ENCODE measurements at places on chromosomes 4 and X.
A peak's percentile ranks its signal among the peaks of the same experiment; 100 is the strongest.

DNA sequence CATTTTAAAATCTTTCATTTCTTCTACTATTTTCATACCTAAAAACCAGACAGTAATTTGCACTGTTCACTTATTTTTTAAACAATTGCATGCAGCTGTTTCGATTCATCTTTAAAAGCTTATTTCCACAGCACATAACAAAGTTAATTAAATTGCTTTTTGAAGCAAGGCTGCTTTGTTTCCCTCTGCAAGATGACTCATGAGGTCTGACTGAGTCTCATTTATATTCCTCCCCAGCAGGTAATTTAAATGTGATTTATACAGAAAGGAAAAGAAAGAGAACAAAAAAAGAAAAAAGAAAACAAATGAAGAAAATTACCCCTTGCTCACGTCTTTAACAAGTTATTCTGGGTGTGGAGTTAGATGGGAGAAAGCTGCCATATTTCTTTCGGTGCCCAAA lies 22.8 kb downstream of the VMA21 start:
- no peak for DNase-seq

- no peak for DNase-seq
Observed at GRCh38 chr4:87337361-87337760, 14.7 kb upstream of the HSD17B13 start.

DNA sequence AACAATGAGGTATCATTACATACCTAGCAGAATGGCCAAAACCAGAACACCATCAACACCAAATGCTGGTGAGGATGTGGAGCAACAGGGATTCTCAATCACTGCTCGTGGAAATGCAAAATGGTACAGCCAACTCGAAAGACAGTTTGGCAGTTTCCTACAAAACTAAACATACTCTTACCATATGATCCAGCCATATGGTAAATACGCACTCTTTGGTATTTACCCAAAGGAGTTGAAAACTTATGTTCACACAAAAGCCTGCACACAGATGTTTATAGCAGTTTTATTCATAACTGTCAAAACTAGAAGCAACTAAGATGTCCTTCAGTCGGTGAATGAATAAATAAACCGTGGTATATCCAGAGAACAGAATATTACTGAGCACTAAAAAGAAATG lies 7.8 kb downstream of the CASP3 start:
- no peak for DNase-seq

DNA sequence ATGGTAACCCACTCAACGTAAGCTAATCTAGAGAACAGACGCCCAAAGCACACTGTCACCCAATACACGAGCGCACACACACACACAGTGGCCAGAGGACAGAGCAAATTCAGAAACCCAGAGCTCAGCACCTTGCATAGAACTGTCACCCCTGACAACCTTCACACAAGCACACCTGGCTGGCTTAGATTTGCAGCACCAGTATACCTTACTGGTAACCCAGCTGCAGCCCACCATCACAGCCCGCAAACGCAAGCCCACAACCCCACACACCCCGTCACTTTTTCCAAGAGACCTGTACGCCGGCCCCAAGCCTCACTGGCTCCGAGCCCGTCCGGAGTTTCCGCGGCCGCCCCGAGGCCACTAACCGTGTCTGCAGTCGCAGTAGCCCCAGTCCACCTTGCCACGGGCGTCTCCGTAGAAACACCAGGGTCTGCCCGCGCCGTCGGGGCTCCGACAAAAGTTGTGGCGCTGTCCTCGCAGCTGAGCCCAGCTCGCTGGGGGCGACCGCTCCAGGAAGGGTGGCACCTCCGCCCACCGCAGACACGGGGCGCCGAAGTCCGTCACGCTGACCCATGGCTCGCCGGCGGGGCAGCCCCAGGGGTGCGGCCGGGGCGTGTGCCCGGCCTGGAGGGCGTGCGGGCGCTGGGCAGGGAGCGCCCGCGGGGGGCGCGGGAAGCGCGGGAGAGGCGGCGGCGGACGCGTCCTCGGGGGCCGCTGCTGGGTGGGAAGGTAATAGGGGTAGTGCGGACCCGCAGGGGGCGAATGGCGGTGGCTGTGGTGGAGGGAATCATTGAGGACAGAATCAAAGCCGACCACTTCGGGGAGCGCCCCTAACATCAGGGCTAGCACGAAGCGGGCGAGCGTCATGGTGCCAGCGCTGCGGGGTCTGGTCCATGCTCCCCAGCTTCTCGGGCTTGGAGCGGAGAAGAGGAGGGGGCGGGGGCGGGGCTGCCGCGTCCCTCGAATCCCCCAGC lies 664 bp downstream of the PRSS12 start:
- peak; percentile 54 for DNase-seq

DNA sequence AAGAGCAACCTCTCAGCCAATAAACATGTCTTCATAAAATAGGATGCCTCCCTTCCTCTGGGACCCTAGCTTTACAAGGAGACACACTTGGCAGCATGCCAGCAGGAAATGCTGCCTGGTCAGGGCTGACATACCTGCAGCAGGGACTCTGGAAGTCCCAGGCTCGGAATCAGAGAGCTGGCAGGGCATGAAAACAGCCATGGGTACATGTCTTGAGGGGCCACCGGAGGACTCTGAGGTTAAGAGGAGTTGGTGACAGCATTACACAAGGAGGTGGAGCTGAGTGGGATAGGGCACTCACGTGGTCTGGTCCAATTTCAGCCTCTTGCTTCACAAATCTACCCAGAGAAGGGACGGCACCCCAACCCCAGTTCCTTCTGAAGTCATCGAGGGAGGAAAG lies 15.7 kb downstream of the MSX1 start:
- no peak for DNase-seq

- no peak for DNase-seq
Observed at GRCh38 chr4:147829401-147830101, 97.7 kb downstream of the ARHGAP10 start.

DNA sequence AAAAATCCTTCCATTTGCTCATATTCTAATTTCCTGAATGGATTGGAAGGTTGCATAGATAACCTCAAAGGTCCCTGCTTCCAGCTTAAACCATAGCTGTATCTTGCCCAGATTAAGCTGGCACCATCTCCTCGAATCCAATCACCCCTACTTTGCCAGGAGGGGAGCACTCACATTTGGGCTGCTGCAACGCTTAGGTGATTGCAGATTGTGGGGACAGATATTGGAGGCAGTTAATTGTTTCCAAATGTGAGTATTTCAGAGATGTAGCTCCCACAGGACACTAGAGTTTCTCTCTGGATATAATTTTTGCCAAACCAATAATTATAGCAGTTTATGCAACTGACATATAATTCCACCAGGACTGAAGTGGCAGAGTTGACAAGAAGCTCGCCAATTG lies 53.5 kb upstream of the ACSL1 start:
- no peak for DNase-seq

GRCh38 chrX:95764972-95765451 lies 919.6 kb upstream of the DIAPH2 start:
- DNase-seq: no peak

GRCh38 chrX:71558920-71559319 lies 19.3 kb upstream of the GCNA start:
- no peak for DNase-seq

GRCh38 chrX:33909836-33910235 lies 222.3 kb downstream of the FAM47A start:
- no peak for DNase-seq

- DNase-seq: no peak
Observed at GRCh38 chrX:17788956-17789562, 51.8 kb downstream of the SCML1 start.

DNA sequence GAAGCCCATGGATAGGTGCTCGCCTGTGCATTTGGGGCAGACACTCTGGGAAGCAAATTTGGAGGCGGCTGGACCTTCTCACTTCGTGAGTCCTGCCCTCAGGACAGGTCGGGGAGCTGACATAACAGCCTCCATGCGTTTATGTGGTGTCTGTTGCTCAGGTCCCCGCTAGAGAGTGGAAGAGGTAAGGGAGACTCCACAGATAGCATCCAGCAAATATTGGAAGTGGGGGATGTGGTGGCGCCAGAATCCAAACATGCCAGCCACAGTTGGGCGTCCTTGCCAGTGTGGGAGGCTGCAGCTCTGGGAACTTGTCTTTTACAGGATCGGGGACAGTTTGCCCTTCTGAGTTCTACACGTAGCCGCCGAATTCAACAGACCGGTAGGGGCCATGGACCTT lies 47.8 kb downstream of the ZNF182 start:
- DNase-seq: no peak

- no peak for DNase-seq
Observed at GRCh38 chr4:92969650-92970379, 666.0 kb downstream of the GRID2 start.

GRCh38 chr4:86825511-86825910 lies 23.7 kb downstream of the SLC10A6 start:
- no peak for DNase-seq

DNA sequence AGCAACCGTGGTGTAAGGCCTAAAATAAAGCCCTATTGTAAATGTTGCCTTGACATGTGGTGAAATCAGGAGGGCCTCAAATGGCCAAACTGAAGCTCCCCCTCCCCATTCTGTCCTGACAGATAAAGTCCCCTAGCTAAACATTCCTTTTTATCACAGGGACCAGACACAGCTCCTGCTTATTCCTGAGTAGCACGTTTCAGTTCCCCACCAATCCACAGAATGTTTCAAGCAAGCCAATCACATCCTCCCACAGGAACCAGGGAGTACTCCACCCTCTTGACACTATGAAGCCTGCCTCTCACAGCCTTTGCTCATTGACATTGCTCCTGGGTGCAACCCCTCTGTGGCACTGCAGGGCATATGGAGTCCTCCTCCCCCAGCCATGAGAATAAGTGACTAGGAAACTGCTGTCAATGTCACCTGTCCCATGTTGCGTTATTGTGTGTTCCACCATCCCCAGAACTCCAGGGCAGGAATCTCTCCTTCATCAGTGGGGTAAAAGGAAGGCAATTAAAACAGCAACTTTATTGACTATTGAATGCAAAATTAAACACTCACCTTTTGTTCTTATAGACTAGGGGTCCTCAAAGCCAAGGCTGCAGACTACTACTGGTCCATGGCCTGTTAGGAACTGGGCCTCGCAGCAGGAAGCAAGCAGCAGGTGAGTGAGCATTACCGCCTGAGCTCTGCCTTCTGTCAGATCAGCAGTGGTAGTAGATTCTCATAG lies 128.1 kb downstream of the COL25A1 start:
- no peak for DNase-seq

GRCh38 chrX:67726018-67726417 lies 182.2 kb downstream of the AR start:
- DNase-seq: no peak

DNA sequence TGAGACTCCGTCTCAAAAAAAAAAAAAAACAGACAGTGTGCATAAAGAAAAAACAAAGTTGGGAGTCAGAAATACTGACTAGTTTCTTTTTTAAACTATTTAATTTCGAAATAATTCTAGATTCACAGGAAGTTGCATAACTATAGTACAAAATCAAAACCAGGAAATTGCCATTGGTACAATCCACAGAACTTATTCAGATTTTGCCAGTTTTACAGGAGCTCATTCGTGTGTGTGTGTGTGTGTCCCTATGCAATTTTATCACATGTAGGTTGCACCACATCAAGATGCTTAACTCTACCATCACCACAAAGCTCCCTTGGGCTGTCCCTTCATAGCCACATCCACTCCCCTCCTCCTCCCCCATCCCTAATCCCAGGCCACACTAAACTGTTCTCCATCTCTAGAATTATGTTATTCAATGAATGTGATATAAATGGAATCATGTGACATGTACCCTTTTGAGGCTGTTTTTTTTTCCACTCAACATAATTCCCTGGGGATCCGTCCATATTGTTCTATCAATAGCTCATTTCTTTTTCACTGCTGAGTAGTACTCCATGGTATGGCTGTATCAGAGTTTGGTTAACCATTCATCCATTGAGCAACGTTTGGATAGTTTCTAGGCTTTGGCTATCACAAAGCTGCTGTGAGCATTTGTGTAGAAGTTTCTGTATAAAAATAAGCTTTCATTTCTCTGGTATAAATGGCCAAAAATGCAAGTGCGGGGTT lies 16.3 kb upstream of the DDX3X start:
- no peak for DNase-seq

- DNase-seq: no peak
Observed at GRCh38 chr4:6639137-6639680, 1.3 kb upstream of the MRFAP1 start.

GRCh38 chr4:71133491-71133890 lies 140.0 kb downstream of the DCK start:
- no peak for DNase-seq

GRCh38 chrX:20547611-20548051 lies 280.9 kb upstream of the RPS6KA3 start:
- no peak for DNase-seq

- no peak for DNase-seq
Observed at GRCh38 chrX:87895421-87895820, 377.8 kb downstream of the KLHL4 start.

DNA sequence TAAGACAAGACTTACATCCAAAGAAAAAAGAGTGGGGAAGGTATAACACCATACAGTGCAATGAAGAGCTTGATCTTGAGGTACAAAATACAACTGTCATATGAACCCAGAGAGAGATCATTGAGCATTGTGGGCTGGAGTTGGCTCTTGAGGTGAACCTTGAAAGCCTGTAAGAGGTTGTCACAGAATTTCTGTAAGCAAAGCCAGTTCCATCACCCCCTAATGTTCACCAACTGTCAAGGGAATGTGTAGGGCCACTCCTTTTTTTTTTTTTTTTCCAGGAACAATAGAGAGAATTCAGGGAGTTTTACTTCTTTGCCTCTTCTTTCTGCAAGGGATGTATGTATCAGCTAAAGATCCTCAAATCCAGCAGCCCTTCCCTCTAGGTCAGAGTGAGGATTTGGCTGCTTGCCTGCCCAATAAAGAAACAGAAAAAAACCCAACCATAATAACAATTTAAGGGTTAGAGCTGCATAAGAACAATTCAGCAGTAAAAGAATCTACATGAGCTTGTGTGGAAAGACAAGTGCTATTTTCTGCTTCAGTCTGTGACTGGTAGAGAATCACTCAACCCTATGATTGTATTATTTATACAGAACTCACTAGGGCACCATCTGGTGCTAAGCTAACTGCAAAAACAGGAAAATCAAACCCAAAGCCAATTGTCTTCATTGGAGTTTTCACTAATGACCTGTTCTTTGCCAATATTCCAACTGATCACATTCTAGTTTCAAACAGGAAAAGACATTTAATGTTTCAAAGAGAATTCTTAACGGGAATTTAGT lies 217.5 kb upstream of the TEX13C start:
- DNase-seq: no peak

DNA sequence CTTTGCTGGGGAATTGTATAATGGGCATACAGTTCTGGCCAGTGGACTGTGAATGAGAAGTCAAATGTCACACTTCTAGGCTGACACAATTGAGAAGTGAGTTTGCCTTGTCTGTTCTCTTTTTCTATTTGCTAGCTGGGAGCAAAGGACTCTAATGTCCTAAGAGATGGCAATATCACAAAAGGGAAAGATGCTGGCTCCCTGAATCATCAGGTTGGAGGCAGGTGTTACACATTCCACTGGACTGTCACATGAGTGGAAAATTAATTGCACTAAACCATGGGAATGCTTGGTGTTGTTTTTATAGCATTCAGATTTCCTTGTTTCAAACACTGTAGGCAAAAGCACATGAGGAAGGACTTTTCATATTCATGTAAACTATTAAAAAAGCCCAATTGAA lies 388.3 kb downstream of the ADAM29 start:
- no peak for DNase-seq
